ENCODE measurements at places on chromosomes 5 and 9.

DNA sequence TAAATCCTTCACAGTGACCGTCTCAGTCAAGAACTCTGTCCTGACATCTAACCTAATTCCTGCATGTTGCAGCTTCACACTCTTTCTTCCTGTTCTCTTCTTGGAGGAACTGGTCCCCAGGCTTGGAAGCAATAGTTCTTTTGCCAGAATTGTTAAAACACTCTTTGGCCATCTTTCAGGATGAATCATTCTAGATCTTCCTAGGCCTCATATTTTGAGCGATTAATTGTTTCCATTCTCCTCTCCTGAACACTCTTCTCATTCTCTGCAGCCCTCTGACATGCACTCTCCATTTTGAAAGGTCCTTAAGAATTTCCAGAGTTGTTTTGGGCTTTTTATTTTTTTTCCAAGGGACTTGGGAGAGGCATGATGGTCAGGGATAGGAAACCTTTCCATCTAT lies 85.8 kb downstream of the FAM114A2 start:
- no peak overlapping the region for H3K4me3 ChIP-seq
- no peaks in the 10 kb centered on the region for H3K36me3 ChIP-seq
- DNase-seq: no peak
- no peaks in the 10 kb centered on the region for H3K4me1 ChIP-seq
- H3K27me3 ChIP-seq: peaks cover 7% of the 10 kb centered on the region
- no peak overlapping the region for H3K27ac ChIP-seq

- H3K27me3 ChIP-seq: no peaks in the 10 kb centered on the region
- no peak overlapping the region for H3K27ac ChIP-seq
- H3K4me1 ChIP-seq: peaks cover 8% of the 10 kb centered on the region
- no peak overlapping the region for H3K4me3 ChIP-seq
- H3K36me3 ChIP-seq: peaks cover 80% of the 10 kb centered on the region
Observed at GRCh38 chr5:169706071-169706470, 69.0 kb downstream of the DOCK2 start.

DNA sequence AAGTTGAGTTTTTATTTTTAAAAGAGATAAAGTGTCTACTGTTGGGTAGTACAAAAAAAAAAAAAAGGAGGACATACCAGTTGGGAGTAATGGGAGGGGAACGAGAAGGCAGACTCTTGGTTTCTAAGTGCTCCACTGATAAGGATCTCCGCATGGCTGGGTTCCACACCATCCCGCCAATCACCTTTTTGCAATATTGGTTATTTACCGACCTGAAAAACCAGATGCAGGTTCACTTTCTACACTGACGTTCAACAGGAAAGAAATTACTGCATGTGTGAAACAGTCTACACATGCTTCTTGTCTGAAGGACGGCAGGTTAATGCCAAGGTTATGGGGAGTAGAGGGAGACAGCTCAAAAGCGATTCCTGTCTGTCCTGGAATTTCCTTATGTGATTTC lies 75.5 kb downstream of the PTPN3 start:
- H3K4me3 ChIP-seq: no peak overlapping the region
- no peak for DNase-seq
- peaks cover 5% of the 10 kb centered on the region for H3K27me3 ChIP-seq
- no peak overlapping the region for H3K27ac ChIP-seq
- peaks cover 4% of the 10 kb centered on the region for H3K4me1 ChIP-seq
- H3K36me3 ChIP-seq: no peaks in the 10 kb centered on the region

- peaks cover 10% of the 10 kb centered on the region for H3K27me3 ChIP-seq
- no peaks in the 10 kb centered on the region for H3K36me3 ChIP-seq
- peaks cover 18% of the 10 kb centered on the region for H3K4me1 ChIP-seq
- H3K4me3 ChIP-seq: no peak overlapping the region
Observed at GRCh38 chr5:122839731-122840130, 5.7 kb upstream of the SNX24 start.

DNA sequence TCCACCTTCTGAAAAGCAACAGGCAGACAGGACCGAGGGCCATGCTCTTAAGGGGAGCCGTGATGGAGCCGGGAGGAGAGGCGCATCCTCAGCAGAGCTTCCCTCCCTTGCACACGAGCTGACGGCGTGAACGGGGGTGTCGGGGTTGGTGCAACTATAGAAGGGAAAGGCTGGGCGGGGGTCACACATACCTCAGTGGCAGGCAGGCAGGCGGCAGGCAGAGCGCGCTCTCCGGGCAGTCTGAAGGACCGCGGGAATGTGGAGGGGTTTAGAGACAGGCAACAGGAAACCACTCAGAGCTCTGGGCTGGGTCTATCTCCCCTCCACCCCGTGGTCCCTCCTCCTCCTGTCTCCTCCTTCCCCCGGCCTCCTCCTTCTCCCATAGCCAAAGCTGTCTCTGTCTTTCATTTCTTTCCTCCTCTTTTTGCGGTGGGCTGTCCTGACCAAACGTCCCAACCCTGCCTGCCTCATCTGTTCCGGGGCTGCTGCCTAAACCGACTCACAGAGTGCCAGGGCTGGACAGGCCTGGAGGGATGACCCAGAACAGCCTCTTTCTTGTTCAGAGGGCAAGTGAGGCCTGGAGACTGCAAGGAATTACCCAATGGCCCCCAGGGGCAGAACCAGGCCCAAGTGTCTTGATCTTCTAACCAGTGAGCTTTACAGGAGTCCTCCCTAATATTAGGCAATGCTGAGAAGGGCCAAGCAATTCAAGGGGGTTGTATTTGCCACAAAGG lies at the start of gene SPARC:
Gene SPARC (minus strand): TSS at position 242 of the 734 bp plus-strand sequence. CDS start 10,727 bp downstream, outside the sequence.
- H3K4me3 ChIP-seq: no peak within 1 kb of the TSS
- peaks cover 10% of the 10 kb centered on the region for H3K4me1 ChIP-seq
- H3K27me3 ChIP-seq: peaks cover 34% of the 10 kb centered on the region
- peak; percentile 8 for DNase-seq

- no peaks in the 10 kb centered on the region for H3K27me3 ChIP-seq
- H3K27ac ChIP-seq: no peak overlapping the region
- no peak overlapping the region for H3K4me3 ChIP-seq
Observed at GRCh38 chr9:6686396-6686795, 40.9 kb upstream of the GLDC start.

GRCh38 chr5:36252722-36253365 lies 11.1 kb upstream of the NADK2 start:
- peaks cover 32% of the 10 kb centered on the region for H3K27me3 ChIP-seq
- H3K4me3 ChIP-seq: no peak overlapping the region
- DNase-seq: no peak
